ENCODE measurements at places on chromosomes 12 and 14. TPM values are rescaled to one million over a fixed set of nuclear protein-coding genes. Genes with fewer than 3 reads are reported as not detected.

Gene ACOT4
- polyA plus RNA-seq = 3.7 TPM

Gene HSPB8
- polyA plus RNA-seq = 1.3 TPM

Gene LIN7A
- polyA plus RNA-seq = 0.89 TPM

Gene SLC6A15
- not detected for polyA plus RNA-seq

Gene TEX52
- polyA plus RNA-seq = 2.5 TPM

Gene CORO1C
- 29.3 TPM for polyA plus RNA-seq

Gene SPX
- 0.58 TPM for polyA plus RNA-seq

Gene TPPP2
- not detected for polyA plus RNA-seq

Gene ASCL1
- not detected for polyA plus RNA-seq

Gene MLXIP
- polyA plus RNA-seq = 55.0 TPM

Gene KRT83
- polyA plus RNA-seq = 0.03 TPM

Gene NELL2
- 25.1 TPM for polyA plus RNA-seq

Gene MDGA2
- 0.01 TPM for polyA plus RNA-seq

Gene TSPAN19
- not detected for polyA plus RNA-seq

Gene ACACB
- polyA plus RNA-seq = 7.0 TPM

Gene CRIP2
- 45.1 TPM for polyA plus RNA-seq

Gene RNASE3
- polyA plus RNA-seq = not detected

Gene SLC6A13
- 0.24 TPM for polyA plus RNA-seq

Gene OASL
- polyA plus RNA-seq = 2.2 TPM

Data from small intestine (tissue), 16 donors.